Keratinocyte (primary cell): ENCODE measurements at places on chromosomes 12 and 14.
A peak's percentile ranks its signal among the peaks of the same experiment; 100 is the strongest.

DNA sequence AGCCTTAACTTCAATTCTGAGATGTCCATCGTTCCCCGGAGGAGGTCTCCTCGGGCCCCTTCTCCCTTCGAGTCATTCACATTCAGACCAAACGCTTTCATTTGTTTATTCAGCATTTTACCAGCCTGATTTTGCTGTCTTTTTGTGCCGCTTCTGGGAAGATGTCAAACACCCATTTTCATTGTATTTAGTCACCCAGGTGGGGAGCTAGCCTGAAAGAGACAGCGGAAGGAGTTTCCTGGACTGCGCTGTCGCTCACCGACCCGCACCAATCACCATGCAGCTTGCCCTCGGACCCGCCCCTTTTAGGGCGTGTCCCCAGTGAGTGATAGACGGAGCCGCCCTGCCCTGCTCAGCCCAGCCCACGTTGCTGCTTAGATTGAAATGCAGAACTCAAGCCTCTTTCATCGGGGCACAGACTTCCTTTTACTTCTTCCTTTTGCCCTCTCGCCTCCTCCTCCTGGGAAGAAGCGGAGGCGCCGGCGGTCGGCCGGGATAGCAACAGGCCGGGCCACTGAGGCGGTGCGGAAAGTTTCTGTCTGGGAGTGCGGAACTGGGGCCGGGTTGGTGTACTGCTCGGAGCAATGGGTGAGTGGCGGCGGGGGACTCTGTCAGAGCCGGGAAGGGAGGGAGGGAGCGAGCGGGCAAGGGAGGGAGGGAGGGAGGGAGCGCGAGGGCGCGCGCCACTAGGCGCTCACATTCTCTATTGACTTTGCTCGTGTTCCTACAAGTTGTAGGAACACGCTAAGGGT is at the start of gene PAX9:
TSS of gene PAX9 (plus strand) at position 355 of the 752 bp plus-strand sequence. CDS start at position 585, 230 bp downstream.
- DNase-seq, result peak; percentile 69

GRCh38 chr14:104559804-104560585 is 19.6 kb upstream of the C14orf180 start:
- no peak for DNase-seq

GRCh38 chr14:99708449-99708848 is 24.4 kb downstream of the CYP46A1 start:
- no peak for DNase-seq

DNA sequence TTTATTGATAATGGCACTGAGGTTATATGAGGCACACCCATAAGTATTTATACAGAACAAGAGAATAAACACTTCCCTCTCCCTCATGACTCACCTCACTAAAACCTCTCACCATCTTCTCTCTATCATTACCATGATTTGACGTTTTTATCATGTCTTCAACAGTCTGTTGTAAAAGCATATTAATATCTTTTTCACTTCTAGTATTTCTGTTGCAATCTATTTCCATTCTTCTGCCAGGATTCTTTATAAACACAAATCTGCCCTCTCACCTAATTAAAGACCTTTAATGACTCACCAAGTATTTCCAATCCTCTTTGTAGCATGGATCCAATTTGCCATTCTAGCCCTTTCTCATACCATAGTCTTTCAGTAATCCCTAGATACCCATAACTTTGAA is 527.7 kb downstream of the SLC16A7 start:
- no peak for DNase-seq

- no peak for DNase-seq
Measured at GRCh38 chr12:113896194-113896593, 69.9 kb downstream of the RBM19 start.
